ENCODE measurements at places on chromosomes 4 and X.

DNA sequence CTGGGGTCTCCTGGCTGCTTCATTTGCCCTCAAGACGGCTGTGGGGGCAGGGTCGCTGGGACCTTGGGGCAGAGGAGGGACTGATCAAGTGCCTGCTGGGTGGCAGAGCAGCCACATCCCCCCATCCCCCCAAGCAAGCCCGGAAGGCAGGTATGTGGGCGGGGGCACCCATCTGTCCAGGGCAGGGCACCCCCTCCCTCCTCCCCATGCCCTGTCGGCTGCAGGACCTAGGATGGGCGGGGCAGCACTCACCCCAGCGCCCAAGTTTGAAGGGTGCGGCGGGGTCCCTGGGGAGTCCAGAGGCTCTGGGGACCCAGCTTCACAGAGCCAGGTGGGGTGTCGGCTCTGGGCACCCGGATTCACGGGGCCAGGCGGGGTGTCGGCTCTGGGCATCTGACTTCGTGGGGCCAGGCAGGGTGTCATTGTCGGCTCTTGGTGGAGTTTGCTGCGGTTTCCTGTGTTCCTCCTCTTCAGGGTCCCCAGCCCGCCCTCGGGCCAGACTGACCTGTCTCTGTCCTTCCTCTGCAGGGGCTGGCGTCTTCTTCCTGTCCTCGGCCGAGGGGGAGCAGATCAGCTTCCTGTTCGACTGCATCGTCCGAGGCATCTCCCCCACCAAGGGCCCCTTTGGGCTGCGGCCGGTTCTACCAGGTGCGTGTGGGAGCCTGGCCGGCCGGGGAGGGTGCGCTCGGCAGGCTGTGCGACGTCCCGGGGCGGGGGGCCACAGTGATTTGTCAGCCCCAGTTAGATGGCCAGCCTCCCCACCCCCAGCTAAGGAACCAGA, 22.1 kb downstream of the DOK7 start:
- DNase-seq: no peak

DNA sequence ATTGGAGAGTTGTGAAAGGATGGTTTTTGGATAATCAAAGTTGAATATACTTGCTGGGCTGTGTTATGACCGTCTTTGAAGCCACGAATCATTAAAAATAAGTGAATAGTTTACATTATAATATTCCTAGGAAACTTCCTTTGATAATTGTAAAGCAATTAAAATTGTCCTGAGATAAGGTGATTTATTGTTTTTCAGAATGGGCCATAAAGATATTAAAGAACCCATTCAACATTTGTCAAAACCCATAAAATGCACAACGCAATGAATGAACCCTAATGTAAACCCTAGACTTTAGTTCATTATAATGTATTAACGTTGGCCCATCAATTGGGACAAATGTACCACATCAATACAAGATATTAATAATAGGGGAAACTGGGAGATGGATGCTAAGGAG, 11.4 kb downstream of the FHL1 start:
- no peak for DNase-seq

- DNase-seq: no peak
Observed at GRCh38 chr4:185369731-185370130, 26.0 kb downstream of the LRP2BP start.

DNA sequence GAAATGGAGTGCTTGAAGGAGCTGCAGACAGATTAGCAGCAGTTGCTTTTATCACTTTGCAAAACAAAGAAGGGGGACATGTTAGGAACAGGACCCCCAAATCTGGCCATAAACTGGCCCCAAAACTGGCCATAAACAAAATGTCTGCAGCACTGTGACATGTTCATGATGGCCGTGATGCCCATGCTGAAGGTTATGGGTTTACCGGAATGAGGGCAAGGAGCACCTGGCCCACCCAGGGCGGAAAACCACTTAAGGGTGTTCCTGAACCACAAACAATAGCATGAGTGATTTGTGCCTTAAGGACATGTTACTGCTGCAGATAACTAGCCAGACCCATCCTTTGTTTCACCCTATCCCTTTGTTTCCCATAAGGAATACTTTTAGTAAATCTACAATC, 79.6 kb upstream of the GC start:
- DNase-seq: no peak

- no peak for DNase-seq
Observed at GRCh38 chr4:151669990-151670389, 90.8 kb downstream of the GATB start.

DNA sequence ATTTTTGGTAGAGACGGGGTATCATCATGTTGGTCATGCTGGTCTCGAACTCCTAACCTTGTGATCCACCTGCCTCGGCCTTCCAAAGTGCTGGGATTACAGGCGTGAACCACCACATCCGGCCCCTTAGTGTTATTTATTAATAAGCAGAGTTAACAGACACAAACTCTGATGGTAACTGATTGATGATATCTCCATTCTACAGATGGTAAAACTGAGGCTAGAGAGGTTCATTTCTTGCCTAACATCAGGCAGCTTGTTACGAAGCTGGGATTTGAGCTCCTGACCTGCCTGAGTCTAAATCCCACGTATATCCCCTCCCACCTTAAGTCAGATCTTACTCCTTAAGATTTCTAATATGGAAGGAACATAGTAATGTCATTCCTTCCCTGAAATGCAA, 36.9 kb downstream of the TBC1D14 start:
- no peak for DNase-seq

DNA sequence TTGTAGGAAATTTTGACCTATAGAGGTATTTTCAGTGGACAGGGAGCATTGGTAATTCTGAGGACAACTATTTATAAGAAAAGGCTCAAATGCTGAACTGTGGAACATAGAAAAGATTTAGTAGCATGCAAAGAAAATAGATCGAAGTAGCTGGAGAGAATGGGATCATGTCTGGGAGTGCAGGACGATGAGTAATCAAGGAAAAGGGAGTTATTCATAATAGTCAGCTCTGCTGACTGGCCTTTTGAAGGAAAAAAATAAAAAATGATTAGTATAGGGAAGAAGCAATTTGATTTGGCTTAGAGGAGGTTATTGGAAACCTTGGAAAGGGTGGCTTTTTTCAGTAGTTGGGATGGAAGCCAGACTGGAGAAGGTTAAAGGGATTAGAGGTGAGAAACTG, 22.9 kb upstream of the ANK2 start:
- no peak for DNase-seq

DNA sequence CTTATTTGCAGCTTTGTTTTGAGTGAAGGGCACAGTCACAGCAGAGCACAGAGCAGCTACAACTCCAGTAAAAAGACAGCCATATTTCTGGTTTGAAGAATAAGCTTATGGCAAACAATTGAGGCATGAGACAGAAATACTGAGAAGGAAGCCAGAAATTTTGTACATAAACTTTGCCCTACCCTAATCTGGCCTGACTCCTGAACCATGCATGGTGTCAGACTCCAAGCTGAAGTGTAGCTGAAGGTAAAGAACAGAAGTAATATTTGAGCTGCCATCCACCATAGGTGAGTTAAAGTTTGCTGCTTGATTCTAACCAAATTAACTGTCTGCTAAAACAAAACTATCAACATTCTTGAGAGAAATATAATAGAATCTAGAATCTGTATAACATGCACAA, 24.5 kb upstream of the TMEM192 start:
- DNase-seq: no peak

- no peak for DNase-seq
Observed at GRCh38 chrX:114058988-114059418, 524.9 kb upstream of the HTR2C start.

DNA sequence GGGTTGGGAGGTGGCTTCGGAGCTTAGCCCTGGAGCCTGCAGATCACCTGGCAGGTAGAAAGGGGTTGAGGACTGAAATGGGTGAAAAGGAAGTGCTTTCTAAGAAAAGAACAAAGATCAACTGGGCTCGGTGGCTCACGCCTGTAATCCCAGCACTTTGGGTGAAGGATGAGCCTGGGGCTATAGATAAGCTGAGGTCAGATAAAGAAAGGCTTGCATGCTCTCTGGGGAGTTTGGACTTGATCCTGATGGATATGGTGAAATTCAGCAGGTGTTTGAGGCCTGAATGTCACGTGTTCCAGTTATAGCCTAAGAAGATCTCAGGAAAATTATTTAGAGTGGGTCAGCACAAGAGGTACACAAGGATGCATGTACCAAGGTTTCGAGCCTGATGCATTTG, 40.8 kb downstream of the SLC34A2 start:
- DNase-seq: no peak

- DNase-seq: no peak
Observed at GRCh38 chrX:110044346-110045249, 41.7 kb downstream of the TMEM164 start.

DNA sequence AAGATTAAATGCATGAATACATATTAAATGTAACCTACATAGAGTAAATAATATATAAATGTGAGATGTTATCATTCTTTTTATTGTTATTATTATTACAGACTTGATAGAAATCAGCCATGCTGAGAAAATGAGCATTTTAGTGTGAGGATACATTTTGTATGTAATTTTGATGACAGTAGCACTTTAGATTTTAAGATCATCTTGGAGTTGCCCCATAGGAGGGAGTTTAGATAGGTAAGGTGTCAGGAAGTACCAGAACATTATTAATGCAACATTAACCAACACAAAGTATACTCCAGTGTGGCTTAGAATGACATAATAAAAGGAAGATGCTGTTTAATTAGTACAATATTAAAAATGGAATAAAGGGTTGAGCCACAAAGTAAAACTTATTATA, 8.4 kb downstream of the TMPRSS11A start:
- no peak for DNase-seq

All from vagina (tissue), 2 donors.